ENCODE measurements at places on chromosomes 2 and 18.

GRCh38 chr2:27903649-27904404 is 13.3 kb downstream of the BABAM2 start:
- no peak for DNase-seq

- no peak for DNase-seq
Observed at GRCh38 chr2:169735623-169736022, 2.0 kb downstream of the KLHL23 start.

DNA sequence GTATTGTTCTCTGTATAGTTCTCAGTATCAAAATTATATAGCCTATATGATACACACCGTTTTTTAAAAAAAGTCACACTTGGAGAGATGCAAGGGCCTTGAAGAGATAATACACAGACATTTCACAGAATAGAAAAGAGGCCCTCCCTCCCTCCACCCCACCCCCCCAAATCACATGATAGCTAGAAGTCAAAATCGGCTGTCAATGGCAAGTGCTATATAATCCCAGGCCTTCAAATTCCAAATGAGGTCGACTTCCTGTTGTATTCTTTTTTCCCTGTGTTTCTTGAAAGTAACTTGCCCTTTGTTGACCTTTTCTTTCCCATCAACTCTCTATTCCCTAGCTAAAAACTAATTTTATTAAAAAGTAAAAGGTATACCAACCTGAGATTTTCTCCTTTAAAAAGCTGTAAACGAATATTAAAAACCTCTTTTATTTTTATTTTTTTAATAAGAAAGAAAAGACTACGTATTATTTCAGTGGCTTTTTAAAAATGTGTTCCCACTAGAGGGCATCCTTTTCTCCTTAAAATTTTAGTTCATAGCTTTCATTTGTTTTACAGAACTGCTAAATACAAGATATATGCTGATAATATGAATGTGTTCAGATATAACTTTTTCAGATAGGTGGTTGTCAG is 46.6 kb downstream of the KCMF1 start:
- peak; percentile 25 for DNase-seq

DNA sequence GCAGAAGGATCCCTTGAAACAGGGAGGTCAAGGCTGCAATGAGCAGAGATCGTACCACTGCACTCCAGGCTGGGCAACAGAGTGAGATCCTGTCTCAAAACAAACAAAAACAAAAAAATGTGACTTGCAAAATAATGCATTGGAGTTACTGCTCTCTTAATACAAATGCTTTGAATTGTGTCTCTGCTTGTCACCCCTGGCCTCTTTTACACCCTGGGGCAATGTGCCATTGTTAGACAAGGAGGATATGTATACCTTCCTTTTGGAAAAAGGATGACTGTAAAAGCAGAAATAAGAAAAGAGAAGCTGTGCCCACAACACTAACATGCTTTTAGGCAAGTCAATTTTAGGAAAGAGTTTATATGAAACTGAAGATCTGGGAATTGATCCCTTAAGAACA is 20.8 kb upstream of the C2orf74 start:
- DNase-seq: no peak

- DNase-seq: no peak
Observed at GRCh38 chr2:190959911-190960788, 53.8 kb downstream of the STAT1 start.

DNA sequence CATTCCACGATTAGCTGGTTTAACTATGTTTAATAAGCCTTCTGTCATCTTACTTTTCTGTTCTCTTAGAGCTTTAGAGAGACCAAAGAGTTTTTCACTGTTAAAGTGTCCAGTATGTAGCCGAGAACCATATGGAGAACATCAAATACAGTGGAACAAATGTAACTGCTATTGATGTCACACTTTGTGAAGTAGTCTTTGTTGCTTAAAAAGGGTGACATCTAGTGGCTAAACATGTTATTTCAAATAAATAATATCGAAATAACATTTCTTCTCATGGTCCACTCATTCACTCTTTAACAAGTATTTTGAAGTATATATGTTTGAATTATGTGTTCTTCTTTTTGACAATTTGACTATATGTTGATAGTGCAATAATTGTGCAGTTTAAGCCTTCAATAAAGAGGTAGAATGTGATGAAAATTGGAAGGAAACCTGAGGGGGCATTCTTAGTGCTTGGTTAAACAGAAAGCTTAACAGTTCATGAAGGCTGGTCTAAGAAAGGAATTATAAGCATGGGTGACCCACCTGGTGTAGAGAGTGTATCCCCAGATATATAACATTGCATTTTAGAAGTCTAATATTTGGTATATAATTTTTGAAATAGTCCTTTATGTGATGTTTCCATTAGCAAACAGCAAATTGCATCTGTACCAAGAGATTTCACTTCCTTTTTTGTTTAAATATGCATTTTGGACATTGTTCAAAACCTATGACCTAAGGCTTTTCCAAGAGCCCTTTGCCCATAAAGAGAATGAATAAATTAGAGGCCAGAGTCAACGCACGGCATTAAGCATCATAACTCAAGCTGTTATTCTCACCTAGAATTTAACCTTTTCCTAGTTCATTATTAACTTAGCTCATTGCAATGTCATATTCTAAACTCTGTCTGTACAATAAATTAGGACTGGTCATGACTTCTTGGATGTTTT is 112.1 kb downstream of the KYNU start:
- no peak for DNase-seq

- DNase-seq: no peak
Observed at GRCh38 chr2:109679626-109680025, 65.5 kb downstream of the SOWAHC start.

DNA sequence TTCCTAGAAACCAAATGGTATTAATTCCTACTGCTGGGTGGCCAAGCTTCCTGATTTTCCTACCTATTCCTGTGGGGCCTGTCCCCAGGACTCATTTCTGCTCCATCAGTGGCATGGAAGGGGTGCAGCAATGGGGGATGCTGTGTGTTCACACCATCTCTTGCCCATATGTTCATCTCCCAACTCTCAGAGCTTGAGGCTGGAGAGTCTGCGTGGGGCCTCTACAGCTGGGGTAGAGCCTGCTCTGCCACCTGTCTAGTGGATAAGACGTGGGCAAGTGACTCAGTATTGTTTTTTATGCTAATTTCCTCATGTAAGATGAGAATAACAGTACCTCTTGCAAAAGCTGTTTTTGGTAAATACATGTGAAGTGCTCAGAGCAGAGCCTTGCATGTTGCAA is 149.8 kb downstream of the ACTR3 start:
- DNase-seq: no peak

GRCh38 chr2:19878268-19879046 is 23.3 kb downstream of the TTC32 start:
- no peak for DNase-seq

DNA sequence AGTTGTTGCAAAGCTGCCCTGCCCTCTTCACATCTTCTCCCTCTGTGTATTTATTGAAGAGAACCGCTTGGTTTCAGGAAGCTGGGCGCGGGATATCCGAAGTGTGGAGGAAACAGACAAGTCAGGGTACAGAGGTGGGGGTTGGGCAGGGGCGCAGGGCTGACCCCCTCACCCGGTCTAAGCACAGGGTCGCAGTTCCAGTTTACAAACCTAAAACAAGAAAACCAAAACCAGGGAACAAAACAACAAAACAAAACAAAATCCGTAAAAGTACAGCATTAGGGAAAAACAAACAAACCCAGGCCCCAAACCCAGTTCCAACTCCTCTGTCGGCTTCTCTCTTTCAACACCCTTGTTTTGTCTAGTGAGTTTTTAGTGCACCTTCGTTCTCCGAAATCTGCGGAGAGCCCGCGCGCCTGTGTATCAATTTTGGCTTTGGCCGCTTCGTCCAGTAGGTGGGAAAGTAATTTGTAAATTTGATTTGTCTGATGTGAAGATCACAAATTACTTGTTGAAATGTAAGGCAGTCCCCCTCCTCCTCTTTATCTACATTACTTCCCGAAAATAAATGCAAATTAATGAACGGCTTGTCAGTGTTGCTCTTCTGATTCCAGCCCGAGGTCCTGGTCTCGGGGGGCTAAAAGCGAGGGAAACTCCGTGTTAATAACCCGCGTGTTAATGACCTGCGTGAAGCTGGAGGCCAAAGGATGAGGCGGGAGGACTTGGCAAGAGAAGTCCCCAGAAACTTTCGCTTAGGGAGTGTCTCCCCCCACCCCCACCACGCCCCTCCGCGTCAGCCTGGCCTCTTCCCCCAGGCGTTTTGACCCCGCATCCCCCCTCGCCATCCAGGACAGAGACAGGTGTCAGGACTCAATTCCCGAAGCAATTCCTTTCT is 6.9 kb downstream of the OTX1 start:
- DNase-seq: no peak
